HCT116 (cell line): ENCODE measurements at places on chromosomes 7 and 10.

- no peak for DNase-seq
Observed at GRCh38 chr10:61409157-61409556, 44.0 kb downstream of the TMEM26 start.

DNA sequence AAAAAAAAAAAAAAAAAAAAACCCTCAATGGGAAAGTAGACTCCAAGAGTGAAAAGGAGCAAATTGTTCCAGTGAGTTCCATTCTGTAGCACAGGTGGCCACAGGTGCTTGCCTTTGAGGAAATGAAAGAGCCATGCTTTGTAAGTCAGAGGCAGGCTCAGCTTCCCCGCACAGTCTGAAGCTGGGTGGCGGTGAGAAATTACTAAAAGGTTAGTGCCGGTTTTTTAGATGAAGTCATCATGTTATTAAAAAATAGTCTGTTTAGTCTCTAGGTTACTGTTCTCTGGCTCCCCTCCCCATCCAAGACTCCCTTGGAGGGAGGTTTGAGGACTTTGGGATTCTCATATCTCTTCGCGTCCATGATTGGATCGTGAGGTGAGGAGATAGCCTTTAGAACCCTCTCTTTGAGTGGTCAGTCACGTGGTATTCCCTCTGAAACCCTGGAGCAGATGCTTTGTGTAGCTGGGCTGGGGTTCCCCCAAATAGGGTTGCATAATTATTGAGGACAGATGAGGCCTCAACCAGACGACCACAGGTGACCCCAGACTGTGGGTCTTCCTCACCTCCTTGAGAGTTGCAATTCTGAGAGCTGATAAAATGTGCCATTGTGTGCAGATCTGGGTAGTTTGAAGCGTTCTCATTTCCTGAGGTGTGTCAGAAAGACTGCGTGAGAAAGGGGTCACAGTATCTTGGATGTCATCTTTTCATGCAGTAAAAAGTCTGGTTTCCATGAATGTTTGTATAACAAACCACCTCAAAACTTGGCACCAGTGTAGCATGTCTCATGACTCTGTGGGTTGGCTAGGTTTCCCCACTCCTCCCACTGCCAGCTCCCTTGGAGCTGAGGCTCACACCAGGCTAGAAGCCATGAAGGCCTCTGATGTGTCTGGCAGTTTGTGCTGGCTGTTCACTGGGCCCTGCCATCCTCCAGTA lies 27.1 kb downstream of the OGDH start:
- no peak for DNase-seq

DNA sequence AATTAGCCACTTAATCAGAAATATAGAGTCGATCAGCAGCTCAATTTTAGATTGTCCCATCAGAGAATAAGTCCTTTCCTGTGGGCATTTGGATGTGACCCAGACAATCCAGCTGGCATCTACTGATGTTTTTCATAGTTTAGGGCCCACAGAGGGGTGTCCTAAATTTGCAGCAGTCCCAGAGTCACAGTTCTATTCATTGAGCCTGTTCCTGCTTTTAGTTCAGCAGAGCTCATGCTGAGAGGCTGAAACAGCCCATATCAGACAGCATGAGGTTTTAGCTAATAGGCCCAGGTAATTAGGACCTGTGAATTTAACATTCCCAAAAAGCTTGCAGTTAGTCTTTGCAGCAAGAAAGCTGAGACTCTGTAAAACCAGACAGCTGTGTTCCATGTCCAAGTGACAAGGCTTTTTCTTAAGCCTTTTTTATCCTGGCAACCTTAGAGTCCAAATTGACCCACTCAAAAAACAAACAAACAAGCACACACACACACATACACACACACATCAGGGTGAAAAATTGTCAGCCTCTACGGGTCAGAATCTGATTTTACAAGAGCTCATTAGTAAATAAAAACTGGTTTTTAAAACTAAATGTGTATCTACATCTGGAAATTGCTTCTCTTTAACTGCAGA lies 33.7 kb downstream of the ANKIB1 start:
- DNase-seq, result no peak

- DNase-seq, result no peak
Observed at GRCh38 chr7:51545131-51545530, 228.5 kb upstream of the COBL start.

DNA sequence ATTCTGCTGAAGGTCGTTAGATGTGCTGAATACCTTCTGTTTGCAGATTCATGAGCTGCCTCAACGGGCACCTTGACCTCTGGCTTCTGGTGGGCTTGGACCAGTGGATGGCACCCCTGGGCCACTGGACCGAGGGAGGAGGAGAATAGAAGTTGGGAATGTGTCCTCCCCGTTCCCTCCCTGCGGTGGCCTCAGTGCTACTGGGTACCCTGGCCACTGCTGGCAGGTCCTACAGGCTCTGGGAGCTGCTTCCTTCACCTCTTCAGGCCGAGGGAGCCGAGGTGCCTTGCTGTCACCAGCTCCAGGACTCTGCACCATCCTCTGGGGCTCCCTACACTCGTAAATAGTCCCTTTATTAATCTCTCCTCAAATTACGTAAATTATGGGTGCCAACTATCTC lies 32.2 kb upstream of the GALNTL5 start:
- DNase-seq, result no peak

- no peak for DNase-seq
Observed at GRCh38 chr10:78802866-78803265, 265.9 kb upstream of the ZMIZ1 start.

DNA sequence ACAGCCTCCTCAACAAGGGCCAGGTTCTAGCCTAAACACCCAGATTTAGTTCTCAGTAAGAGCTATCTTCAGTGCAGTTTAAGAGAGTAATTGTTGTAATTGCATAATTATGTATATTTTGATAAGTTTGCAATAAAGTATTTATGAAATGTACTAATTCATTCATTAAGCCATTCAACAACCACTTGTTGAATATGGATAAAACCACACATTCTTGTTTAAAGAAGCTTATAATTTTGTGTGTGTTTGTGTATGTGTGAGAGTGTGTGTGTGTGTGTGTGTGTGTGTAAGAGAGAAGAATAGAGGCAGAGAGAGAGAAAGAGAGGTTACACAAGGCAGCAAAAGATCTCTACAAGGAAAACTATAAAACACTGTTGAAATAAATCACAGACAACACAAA lies 115.0 kb upstream of the SLC25A13 start:
- no peak for DNase-seq

DNA sequence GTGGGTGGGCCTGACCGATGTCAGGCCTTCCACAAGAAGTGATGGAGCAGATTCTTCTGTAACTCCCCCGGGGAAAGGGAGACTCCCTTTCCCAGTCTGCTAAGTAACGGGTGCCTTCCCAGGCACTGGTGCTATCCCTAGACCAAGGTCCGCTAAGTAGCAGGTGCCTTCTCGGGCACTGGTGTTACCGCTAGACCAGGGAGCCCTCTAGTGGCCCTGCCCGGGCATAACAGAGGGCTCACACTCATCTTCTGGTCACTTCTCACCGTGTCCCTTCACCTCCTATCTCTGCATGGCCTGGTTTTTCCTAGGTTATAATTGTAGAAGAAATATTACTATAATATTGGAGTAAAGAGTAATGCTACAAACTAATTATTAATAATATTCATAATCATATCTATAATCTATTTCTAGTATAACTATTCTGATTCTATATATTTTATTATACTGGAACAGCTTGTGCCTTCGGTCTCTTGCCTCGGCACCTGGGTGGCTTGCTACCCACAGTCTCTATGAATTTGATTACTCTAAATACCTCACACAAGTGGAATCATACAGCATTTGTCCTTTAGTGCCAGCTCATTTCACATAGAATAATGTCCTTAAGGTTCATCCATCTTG lies 1378.7 kb downstream of the XPNPEP1 start:
- no peak for DNase-seq

- no peak for DNase-seq
Observed at GRCh38 chr10:131474416-131474815, 162.9 kb upstream of the TCERG1L start.

- DNase-seq, result no peak
Observed at GRCh38 chr7:38280707-38281106, 7.3 kb upstream of the TARP start.

GRCh38 chr10:44857363-44858016 lies 53.6 kb upstream of the TMEM72 start:
- no peak for DNase-seq

DNA sequence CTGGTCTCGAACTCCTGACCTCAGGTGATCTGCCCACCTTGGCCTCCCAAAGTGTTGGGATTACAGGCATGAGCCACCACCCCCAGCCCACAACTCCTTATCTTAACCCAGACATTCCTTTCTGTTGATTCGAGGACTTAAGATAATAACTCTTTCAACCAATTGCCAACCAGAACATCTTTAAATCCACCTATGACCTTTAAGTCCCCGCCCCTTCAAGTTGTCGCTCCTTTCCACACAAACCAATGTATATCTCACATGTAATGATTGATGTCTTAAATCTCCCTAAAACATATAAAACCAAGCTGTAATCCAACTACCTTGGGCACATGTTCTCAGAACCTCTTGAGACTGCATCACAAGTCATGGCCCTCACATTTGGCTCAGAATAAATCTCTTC lies 7.8 kb upstream of the ANKRD2 start:
- DNase-seq, result no peak

DNA sequence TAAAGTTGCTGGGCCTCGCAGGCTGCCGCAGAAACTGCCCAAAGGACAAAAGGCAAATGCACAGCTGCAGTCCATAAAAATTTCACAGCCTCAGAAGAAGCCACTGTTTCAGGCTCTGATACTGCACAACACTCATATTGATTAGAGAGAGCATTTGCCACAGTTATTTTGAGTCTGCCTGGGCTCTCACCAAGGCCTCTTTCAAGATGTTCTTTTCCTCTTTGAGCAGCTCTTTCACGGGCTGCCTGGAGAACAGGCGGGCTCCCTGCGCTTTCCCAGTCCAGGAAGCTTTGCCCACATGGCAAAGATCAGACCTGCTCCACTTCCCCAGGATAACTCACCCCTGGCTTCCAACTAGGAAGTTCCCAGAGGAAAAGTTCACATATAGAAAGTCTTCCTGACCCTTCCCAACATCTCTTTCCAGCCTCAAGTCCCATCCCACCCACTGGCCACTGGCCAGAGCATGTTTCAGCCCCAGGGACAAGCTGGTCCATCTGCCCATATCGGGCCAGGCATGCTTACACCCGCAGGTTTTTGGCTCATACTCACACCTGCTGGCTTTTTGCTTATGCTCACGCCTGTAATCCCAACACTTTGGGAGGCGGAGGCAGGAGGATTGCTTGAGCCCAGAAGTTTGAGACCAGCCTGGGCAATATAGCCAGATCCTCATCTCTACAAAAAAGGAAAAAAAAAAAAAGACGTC lies 3.3 kb downstream of the SLIT1 start:
- DNase-seq, result no peak

GRCh38 chr10:110474826-110475225 lies 22.9 kb upstream of the DUSP5 start:
- no peak for DNase-seq

GRCh38 chr7:101814081-101814990 lies 3.1 kb upstream of the CUX1 start:
- no peak for DNase-seq

DNA sequence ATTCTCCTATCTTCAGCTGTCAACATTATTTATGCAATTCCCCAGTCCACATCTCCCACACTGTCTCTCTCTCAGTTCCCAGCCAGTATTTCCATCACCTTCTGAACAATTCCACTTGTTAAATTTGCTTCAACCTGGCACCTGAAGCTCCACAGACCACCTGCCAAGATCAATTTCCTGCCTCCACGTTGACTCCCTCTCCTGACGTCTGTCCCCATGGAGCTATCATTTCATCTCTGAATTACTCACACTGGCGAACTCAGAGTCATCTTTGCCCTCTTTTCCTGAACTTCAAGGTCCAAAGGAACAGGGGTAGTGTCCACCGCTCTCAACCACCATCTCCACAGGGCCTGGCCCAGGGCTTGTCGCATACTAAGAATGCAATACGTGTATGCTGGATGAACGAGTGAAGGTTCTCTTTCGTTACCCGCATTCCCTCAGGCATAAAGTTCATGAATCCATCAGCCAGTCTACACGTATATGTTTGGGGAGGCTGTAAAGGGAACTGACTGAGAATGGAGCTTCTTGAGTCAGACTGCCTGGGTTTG lies 183.3 kb downstream of the JCAD start:
- no peak for DNase-seq

DNA sequence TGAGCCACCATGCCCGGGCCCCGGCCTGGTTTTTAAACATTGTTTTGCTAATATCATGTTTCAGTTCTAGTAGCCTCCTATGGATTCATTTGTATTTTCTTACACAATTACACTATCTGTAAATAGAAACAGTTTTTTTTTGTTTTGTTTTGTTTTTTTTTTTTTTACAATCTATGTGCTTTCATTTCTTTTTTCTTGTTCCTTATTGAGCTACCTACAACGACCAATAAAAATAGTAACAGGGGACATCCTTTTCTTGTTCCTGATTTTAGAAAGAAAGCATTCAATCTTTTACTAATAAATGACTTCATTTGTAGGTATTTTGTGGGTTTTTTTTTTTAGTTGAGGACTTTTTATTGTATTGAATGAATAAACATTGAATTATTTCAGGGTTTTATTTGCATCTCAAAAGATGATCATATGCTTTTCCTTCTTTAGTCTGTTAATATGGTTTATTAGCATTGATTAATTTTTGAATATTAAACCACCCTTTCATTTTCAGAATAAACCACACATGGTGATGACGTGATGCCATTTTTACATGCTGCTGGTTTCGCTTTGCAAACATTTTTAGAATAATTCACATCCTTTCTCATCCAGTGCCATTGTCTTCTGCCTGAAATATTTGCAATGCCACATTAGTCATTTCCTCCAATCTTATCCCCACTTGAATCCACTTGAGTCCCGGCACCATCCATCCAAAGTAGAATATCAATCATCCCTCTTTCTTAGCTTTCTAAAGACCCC lies 18.1 kb upstream of the AKR1E2 start:
- no peak for DNase-seq

DNA sequence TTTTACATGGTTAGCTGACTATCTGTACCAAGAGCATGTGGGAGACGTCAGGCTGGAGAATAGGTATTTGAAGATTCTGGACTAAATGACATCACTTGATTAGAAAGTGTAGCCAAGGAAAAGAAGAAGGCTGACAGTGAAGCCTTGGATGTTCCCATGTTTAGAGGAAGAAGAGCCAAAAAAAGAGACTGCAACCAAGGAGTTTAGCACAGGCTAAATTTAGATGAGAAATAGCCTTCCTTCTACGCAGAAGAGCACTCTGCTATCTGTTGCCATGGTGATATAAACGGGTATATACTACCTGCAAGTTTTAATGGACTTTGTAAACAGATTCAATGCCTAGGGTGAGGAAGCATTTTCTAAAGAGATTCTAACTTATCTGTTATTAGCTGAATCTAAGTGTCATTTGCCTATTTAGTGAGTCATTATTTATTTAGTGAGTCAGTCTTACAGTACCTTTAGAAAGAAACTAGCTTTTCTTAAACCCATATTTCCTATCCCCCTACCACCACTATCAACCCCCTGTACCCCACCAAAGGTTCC lies 69.8 kb downstream of the CDK6 start:
- DNase-seq, result no peak

DNA sequence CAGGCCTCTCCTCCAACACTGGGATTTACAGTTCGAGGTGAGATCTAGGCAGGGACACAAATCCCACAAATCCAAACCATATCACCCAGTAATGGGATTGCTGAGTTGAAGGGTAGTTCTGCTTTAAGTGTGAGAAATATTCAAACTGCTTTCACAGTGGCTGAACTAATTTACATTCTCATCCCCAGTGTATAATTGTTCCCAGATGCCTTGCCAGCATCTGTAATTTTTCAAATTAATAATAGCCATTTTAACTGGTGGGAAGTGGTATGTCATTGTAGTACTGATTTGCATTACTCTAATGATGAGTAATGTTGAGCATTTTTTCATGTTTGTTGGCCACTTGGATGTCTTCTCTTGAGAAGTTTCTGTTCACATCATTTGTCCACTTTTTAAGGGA lies 592.8 kb upstream of the GRM3 start:
- no peak for DNase-seq
